ENCODE measurements at places on chromosomes 1 and 21.

DNA sequence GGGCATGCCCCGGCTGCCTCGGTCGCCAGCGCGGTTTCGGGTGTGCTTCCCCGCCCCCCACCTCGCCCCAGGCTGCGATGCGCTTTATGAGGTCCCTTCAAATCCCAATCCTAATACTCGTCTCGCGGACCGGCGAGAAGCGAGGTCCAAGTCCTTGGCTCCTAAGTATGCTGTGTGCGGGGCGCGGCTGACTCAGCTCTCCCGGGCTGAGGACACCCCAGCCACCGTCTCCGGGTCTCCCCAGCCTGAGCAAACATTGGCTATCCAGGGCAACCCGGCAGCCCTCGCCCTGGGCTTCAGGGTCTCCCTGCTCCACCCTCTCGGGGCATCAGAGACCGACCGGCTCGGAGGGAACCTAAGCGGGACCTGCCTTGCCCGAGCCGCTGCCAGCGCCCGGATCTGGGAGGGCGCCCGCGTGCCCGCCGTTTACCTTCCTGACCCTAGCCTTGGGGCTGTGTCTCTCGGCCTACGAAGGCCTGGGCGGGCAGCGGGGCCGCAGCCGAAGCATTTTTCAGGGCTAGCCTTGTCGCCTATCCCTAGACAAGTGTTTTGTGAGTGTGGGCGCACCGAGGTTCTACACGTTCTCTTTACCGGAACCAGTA lies 1.2 kb downstream of the ITPKB start:
- no peak for DNase-seq

- no peak for DNase-seq
These were observed 462.7 kb upstream of the CXADR start for GRCh38 chr21:17050156-17050555.

DNA sequence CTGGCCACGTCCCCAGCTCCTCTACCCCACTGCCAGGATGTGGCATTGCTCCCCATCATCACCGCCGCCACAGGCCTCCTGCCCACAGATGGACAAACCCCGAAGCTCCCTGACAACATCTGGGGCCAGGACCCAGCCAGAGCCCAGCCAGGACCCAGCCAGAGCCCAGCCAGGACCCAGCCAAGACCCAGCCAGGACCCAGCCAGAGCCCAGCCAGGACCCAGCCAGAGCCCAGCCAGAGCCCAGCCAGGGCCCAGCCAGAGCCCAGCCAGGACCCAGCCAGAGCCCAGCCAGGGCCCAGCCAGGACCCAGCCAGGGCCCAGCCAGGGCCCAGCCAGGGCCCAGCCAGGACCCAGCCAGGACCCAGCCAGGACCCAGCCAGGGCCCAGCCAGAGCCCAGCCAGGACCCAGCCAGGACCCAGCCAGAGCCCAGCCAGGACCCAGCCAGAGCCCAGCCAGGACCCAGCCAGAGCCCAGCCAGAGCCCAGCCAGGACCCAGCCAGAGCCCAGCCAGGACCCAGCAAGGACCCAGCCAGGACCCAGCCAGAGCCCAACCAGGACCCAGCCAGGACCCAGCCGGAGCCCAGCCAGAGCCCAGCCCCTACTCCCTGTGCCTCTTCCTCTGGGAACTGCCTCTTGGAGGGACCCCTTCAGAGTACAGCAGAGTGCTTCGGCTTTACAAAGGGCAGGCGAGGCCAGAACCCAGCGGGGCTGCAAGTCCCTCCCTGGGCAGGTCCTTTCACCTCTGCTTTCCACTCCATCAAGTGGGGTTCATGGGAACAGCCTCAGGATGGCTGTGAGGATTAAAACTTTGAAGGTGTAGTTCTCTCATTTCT lies 43.7 kb downstream of the DISP3 start:
- DNase-seq = no peak

- no peak for DNase-seq
These were observed 750 bp downstream of the RHOU start for GRCh38 chr1:228735871-228736586.
